Stimulated activated CD4-positive, alpha-beta T cell treated with anti-CD3 and anti-CD28 coated beads, Interleukin-1b, Interleukin-23, amount 100 ng/mL, for 4 hours (primary cell): ENCODE measurements at places on chromosomes 7 and 10.

DNA sequence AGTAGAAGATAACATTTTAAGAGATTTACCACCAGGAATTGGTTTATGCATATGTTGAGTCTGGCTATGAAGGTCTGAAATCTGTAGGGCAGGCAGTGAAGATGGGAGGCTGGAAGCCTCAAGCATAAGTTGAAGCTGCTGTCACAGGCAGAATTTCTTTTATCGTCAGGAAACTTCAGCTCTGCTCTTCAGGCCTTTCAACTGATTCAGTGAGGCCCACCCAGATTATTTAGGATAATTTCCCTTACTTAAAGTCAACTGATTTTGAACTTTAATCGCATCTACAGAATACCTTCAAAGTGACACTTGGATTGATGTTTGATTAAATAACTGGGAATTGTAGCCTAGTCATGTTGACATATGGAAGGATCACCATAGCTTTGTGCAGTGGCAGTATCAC is 190.5 kb downstream of the PPP1R9A start:
- no peak for DNase-seq

DNA sequence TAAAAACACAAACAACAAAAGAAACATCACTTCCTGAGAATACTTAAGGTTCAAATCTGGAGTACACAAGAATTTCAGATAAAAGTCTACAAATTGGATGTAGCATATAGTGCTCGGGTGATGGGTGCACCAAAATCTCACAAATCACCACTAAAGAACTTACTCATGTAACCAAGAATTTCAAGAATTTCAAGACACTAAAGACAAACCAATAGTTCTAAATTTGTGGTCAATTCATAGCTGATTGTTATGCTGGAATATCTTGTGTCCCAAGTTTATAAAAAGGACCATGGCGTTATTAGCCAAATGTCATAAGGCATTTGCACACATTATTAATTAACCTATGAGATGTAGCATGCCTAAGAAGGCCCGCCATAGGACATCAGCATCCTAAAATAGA is 1204.1 kb upstream of the AUTS2 start:
- DNase-seq: no peak

- DNase-seq: no peak
Observed at GRCh38 chr7:30750683-30751650, 968 bp upstream of the INMT start.

DNA sequence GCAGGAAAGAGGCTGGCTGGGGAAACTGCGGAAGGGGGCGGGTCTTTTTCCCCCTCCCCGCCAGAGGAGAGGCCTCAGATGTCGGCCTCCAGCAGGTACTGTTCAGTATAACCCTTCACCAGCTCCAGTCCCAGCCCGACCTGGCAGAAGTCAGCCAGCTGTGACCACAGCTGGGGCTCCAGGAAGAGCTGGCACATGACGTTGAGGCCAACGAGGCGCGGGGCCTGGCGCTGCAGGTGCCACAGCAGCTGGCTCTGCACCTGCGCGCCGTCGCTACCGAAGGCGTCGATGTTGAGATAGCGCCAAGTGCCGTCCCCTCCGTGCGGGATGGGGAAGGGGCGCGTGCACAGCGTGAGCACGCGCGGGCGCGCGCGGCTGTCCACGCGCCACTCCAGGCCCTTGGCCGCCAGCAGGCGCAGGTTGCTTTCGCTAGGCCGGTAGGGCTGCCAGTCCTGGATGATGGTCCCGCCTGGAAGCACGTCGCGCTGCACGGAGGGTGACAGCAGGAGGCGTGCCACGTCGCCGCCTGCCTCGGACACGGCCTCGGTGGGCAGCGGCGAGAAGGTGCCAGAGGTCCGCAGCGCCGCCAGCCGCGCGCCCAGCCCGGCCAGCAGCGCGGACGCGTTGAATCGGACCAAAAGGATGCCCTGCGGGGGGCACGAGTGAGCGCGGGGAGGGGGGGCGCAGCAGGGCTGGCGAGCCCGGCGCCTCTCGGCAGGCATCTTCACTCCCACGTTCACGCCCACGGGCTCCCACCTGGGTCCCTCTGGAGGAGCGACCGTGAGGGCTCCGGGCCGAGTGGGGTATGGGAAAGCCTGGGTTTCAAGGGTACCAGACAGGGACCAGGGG is 6.9 kb upstream of the VGF start:
- DNase-seq: no peak

DNA sequence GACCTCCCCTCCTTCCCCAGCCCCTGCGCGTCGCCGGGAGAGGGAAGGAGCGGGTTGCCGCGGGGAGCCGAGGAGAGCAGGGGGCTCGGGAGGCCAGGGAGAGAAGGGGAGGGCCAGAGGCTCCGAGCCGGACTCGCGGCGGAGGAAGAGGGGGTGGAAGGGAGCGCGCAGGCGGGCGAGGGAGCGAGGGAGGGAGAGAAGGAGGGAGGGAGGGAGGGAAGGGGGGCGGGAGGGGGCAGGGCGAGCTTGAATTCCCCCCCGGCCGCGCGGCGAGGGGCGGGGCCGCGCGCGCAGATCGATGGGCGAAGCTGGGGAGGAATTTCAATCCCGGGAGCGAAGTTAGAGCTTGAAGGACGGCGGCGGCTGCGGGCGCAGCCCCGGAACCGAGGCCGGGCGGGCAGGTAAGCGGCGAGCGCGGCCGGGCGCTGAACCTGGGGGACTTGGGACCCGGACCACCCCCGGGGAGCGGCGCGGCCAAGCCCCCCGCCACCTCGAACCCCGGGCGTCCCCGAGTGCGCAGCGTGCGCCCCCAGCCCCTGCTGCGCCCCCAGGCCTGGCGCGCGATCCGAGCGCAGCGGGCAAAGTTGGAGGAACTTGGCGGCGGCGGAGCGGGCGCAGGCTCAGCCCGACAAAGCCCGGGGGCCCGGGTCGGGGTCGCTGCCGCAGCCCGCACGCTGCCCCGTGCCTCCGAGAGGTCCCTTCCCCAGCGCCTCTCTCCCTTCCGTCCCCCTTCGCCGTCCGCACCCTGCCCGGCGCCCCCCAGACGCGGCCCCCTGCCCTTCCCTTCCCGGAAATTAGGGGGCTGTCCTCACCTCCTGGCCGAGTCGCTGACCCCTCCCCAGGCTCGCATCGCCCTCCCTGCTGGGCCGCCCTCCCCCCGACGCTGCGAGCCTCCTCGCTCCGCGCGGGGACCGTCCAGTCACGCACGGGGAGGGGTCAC is at the start of gene ELFN1:
Gene ELFN1 (plus strand): TSS at position 324 of the 940 bp plus-strand sequence. CDS start 74,320 bp downstream, outside the sequence.
- no peak for DNase-seq

DNA sequence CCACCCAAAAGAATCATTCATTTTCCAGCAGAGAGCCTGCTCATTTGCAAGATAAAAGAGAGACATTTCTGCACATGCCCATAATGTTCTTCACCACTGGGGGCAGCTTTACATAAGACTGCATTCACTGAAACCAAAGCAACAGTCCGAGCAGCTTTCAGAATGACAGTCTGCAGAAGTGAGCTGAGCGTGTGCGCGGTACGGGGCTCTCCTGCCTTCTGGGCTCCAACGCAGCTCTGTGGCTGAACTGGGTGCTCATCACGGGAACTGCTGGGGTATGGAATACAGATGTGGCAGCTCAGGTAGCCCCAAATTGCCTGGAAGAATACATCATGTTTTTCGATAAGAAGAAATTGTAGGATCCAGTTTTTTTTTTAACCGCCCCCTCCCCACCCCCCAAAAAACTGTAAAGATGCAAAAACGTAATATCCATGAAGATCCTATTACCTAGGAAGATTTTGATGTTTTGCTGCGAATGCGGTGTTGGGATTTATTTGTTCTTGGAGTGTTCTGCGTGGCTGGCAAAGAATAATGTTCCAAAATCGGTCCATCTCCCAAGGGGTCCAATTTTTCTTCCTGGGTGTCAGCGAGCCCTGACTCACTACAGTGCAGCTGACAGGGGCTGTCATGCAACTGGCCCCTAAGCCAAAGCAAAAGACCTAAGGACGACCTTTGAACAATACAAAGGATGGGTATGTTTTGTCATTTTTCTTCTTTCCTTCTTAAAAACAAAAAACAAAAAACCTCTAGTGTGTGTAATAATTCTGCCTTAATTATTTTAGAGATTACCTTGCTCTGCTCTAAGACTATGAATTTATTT is at the start of gene LRRTM3:
Gene LRRTM3 (plus strand): TSS at position 141 of the 820 bp plus-strand sequence.
- peak; percentile 1 for DNase-seq

- no peak for DNase-seq
Observed at GRCh38 chr10:121661451-121661851, 63.2 kb upstream of the FGFR2 start.

DNA sequence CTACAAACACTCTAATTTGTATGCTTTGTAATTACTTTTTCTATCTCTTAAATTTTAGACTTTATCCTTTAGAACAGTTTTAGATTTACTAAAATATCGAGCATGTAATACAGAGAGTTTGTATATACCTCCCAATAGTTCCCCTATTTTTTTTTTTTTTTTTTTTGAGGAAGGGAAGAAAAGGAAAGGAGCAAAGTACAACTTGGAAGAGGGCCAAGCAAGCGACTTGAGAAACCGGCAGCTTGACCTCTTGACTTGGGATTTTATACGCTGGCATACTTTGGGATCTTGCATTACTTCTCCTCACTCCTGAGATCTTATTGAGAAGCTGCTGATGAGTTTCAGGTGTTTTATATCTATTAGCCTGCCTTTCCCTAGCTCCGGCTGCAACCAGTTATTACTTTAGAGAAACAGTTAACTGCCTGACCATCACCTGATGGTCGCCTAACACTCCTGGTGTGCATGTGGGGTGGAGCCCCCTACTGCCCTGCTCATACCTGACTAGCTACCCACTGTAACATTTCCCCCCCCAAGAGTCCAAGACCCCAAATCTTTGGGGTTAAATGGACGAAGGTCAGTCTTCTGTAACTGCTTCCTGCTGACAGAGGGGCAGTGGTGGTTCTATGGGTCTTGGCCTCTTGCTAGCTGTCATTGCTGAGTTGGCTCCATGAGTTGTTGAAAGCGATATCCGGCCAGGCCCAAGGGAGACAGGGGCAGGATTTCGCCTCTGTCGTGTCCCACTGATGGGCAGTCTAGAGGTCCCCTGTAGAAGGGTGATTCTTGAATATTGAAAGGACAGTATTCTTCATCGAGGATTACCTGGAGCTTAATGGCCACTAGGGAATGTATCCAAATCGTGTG is 28.5 kb downstream of the MKLN1 start:
- DNase-seq: no peak

GRCh38 chr10:113665806-113666354 is 2.0 kb upstream of the NRAP start:
- DNase-seq: no peak

- DNase-seq: no peak
Observed at GRCh38 chr10:114718374-114718773, 60.3 kb upstream of the ABLIM1 start.

GRCh38 chr7:30817371-30817767 is 46.2 kb downstream of the MINDY4 start:
- DNase-seq: no peak

- DNase-seq: no peak
Observed at GRCh38 chr10:28431139-28431538, 101.8 kb upstream of the WAC start.

- DNase-seq: no peak
Observed at GRCh38 chr10:72508033-72508432, 117.8 kb downstream of the MICU1 start.

GRCh38 chr10:12797471-12798262 is 203.8 kb downstream of the CCDC3 start:
- DNase-seq: no peak

GRCh38 chr10:11036424-11037011 is 18.8 kb downstream of the CELF2 start:
- DNase-seq: no peak

- DNase-seq: no peak
Observed at GRCh38 chr7:66145400-66146104, 30.9 kb downstream of the CRCP start.
